Ammon's horn (tissue), 1 donor: ENCODE measurements at places on chromosomes 7 and 10.

DNA sequence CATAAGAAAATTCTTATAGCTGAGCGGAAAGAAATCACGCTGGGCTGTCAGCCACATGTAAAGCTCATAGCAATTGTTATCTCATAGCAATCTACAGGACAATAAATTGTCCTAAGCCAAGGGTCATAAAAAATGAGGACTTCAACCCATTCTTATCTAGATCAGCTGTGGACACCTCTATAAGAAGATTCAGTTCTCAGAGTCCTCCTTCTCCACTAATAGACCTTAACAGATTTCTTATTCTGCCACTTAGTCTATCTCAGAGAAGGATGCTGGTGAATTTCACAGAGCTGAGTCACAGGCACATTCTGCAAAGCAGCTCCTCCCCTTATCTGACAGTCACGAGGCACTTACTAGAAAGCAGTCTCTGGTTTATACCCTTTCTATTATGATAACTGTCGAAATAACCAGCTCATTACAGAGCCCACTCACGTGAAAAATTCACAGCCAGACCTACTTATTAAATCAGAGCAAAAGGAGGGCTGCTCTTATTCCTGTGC lies 185.3 kb upstream of the PCLO start:
- DNase-seq: no peak

GRCh38 chr7:101882595-101883564 lies 65.5 kb downstream of the CUX1 start:
- DNase-seq: peak; percentile 54

- no peak for DNase-seq
These were observed 52.7 kb upstream of the FAM20C start for GRCh38 chr7:139561-140243.

DNA sequence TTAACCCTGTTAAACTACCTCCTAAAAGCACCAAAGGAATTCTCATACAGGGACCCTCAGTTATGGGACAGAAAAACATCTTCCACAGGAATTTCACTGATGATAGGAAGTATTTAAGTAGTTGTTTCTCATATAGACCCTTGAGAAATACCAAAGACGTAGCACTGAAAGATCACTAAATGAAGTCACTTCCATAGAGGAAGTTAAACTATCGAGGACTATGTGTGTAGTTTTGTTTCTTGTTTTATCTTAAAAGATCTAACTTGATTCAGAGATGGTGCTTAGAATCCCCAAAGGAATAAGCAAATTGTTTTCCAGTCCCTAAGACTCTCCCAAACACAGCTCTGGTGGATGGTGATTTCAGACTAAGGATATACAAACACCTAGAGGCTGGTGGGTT lies 94.8 kb upstream of the AFAP1L2 start:
- DNase-seq: no peak

DNA sequence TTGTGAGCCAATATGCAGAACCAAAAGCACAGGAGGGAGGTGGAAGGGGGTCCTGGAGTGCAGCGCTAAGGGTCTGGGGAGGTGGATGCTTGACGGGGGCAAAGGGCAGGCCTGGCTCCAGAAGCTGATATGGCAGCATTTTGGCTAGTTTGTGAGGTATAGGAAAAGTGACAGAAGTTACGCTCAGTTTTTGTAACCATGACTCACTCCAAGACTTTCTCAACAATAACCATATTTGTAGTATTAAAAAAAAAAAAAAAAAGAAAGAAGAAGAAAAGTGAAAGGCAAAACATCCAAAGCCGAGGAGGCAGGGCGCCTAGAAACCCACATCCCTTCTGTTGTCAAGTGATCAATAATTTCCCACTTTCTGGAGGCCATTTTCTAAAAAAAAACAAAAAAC lies 92.3 kb downstream of the RNF216 start:
- no peak for DNase-seq

DNA sequence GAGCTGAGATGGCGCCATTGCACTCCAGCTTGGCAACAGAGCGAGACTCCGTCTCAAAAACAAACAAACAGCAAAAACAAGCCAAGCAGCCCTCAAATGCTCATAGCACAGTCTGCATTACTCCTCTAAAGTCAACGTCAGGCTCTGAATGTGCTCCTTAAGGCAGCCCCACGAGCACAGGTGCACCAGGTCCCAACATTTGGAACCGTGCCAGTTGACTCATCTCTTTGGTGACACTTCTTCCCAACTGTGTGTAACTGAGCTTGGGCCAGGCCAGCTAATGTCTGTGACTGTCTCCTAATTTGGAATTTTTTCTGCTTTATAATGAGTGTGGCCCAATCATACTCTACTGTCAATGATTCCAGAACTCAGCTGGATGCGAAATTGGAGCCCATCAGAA lies 66.3 kb upstream of the EFCAB10 start:
- no peak for DNase-seq

DNA sequence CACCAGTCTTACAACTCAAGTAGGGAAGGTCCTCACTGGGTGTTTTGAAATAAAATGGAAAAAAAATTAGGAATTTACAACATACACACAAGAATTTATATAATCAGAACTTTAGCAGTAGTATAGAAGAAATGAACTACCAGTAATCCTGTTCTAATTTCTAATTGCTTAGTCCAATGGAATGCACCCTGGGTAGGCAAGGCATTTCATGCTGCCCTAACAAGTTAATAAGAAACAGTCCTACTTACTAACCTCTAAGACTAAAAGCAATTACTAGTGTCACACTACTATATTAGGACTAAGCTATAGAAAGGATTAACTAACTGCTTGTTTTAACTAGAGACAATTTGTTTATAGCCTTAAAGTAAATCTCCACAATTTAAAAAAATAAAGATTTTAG lies 158.1 kb downstream of the BTAF1 start:
- no peak for DNase-seq

DNA sequence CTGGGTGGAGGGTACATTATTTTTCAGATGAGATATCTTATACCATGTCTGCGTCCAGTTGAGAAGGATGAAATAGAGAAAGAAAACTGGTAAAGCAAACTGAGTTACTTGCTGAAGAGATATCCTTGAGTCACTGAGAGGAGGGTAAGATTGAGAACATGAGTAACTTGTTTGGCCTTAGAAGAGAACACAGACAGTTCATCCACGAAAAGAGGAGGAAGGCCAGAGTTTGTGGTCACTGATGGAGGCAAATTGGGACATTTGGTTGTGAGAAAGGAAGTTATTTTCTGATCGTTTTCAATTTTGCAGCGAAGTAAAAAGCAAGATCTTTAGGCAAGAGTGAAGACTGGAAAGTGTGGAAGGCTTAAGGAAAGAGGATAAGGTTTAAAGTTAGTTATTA lies 15.6 kb downstream of the MBL2 start:
- DNase-seq: no peak

GRCh38 chr7:116762971-116763370 lies 91.0 kb downstream of the MET start:
- no peak for DNase-seq

GRCh38 chr7:115516341-115516740 lies 514.2 kb downstream of the TFEC start:
- DNase-seq: no peak

- DNase-seq: no peak
These were observed 21.5 kb downstream of the DNAJC9 start for GRCh38 chr10:73225518-73225917.

DNA sequence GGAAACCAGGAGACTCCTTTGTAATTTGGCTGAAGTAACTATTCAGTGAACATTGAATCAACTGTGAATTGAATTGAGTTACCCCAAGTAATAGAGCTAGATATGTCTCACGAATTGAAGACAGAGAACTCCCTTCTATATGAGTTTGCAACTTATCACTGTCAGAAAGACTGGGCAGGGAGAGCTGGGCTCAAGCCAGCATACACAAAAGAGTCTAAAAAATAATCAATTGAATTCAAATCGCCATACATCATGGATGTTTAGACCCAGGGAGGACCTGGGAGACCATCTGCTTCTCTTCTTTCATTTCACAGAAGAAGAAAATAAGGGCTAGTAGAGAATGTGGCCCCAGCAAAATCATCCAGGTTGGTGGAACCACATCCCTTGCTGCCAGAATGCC lies 503.1 kb upstream of the AUTS2 start:
- no peak for DNase-seq
